Brain (organoid and tissue), 16 donors: ENCODE measurements at places on chromosomes 3 and 15.

GRCh38 chr15:42087926-42088800 is 6.2 kb downstream of the PLA2G4D start:
- DNase-seq = no peak

DNA sequence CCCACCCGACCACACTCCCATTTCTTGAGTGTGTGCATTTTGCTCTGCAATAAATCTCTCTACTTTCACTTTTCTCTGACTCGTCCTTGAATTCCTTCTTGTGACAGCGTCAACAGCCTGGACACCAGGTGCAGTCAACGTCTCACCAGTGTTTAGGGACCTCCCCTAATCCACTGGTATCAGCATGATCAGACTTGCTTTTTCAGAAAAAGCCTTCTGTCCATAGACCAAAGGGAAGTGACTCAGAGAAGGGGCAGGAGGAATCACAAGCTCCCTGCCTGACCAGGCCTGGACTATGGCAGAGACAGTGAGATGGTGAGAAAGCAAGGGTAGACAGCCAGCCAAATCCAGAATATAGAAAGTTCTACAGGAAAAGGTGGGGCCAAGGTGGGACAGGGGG is 15.5 kb downstream of the CCR5 start:
- DNase-seq = no peak

- DNase-seq = no peak
These were observed 6.9 kb downstream of the CCRL2 start for GRCh38 chr3:46413951-46414350.

DNA sequence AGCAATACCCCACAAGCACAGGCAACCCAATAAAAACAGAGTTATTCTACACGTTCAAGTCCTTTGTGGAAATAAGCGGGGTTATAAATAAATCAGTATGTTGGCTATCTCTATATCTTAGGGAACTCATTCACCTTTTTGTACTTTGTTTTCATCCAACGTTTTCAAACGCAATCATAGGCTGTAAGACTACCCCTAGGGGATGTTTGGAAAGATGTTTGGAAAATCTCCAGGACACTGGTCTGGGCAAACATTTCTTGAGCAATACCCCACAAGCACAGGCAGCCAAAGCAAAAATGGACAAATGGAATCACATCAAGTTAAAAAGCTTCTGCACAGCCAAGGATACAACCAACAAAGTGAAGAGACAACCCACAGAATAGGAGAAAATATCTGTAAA is 70.1 kb downstream of the CLDN11 start:
- no peak for DNase-seq

DNA sequence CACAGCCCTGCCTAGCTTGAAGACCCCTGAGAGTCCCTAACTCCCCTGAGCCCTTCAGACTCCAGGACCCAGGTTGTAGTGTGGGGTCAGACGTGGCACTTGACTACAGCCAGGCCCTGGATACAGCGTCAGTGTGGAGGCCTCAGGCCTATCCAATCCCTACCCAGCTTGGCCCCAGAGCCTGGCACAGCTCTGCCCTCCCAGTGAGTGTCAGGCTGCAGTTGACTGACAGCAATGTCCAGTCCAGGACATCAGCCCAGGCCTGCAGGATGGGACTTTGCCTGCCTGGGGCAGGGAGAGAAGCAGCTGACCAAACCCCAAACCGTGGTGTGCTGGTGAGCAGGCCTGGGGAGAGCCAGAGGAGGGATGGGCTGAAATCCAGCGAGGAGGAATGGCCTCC is 27.3 kb downstream of the KLF13 start:
- DNase-seq = no peak

DNA sequence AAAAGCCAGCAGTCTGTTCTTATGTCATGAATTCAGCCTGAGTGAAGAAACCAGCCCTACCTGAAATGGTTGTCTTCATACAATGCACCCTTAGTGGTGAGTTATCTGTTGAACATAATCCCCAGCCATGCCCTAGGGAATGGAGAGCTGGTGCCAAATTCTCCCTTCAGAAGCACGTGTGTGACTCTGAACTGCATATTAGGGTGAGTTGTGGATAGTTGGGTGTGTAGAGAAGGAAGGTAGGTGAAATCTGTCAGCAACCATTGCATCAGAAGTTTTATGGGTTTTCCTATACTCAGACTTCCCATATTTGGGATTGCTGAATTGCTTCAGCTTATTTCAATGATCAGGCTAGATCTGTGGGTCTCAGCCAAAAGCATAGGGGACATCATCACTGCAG is 46.5 kb upstream of the TP63 start:
- DNase-seq = no peak

DNA sequence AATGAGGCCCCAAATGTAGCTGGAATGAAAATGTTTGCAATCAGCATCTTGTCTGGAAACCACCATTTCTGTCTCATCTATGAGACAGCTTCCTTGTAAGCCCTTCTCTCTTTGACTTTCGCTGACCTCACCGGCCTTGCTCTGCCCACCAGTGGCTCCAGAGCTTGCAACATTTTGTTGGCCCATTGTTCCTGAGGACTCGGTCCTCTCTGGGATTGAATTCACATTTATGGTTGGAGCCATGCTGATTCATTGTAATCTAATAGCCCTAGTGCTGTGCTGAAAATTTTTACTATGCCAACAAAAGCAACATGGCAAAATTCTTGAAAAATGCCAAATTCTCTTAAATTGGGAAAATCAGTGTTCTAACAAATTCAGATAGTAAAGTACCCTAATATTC is 37.2 kb downstream of the ABHD5 start:
- DNase-seq = no peak
